ENCODE measurements at places on chromosomes 13 and 19. TPM values are rescaled to one million over a fixed set of nuclear protein-coding genes. Genes with fewer than 3 reads are reported as not detected.

Gene TGFB1
- 9.4 TPM for total RNA-seq

Gene SWSAP1
- 1.4 TPM for total RNA-seq

Gene ERICH4
- not detected for total RNA-seq

Gene KLK11
- not detected for total RNA-seq

Gene MBD3L2
- total RNA-seq = not detected

Gene KL
- not detected for total RNA-seq

DNA sequence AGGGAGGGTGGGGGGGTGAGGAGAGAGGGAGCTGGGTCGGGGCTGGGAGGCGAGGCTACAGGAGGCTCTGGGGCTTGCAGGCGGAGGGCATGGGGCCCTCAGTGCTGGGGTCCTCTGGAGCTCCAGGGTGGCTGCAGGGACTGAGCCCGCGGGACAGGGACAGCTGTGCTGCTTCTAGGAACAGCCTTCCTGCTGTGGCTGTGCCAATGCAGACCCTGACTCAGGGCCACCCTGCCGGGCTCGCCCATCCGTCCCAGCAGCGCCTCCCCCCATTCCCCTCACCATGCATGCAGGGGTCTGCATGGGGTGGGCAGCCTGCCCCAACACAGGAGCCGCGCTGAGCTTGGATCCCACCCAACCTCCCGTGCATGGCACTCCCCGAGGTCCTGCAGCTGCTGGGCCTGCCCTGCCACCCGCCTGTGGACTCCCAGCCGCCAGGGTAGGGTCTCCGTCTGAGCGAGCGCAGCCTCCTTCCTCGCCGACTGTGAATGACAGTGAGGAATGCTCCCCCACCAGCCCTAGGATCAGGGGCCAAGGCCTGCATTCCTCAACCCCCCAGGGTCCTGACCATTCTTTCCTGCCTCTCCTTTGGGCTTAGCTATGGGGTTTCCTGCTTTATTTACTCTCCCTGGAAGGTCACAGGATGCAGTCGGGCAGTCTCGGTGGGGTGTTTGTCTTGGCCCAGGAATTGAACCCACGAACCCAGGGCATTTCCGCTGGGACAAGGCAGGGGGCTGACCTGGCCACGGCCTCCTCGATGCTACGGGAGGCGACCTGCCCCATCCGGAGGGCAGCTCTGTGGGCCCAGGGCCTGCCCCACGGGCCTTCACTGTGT is 23.4 kb downstream of the CEBPG start:
- no peak for DNase-seq

GRCh38 chr19:38729653-38730469 is 14.4 kb downstream of the CAPN12 start:
- DNase-seq = peak; percentile 53

DNA sequence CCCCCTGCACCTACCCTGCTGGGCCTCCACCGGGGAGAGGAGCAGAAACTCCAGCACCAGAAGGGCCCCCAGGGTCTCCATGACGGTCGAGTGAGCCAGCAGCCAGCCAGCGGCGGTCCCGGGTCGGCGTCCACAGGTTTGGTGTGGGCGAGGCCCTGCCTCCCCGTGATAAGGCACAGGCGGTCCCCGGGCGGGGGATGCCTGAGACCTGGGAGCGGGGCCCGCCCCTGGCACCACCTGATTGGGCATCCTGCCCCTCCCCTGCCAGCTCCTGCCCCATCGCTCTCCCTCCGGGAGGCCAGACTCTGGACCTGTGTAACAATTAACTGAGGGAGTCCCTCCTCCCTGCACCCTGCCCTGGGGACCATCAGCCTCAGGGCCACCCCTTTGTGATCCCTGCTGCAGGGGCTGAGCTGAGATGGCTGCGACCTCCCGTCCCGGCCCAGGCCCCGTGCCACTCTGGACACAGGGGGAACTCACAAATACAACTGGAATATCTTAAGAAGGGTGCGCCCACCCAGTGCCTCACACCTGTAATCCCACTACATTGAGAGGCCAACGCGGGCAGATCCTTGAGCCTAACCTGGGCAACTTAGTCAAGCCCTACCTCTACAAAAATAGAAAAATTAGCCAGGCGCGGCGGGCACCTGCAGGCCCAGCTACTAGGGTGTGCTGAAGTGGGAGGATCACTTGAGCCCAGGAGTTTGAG is at the start of gene SMIM24:
TSS of gene SMIM24 (minus strand) at position 143 of the 709 bp plus-strand sequence. CDS start at position 81, 62 bp downstream.
- no peak for DNase-seq

DNA sequence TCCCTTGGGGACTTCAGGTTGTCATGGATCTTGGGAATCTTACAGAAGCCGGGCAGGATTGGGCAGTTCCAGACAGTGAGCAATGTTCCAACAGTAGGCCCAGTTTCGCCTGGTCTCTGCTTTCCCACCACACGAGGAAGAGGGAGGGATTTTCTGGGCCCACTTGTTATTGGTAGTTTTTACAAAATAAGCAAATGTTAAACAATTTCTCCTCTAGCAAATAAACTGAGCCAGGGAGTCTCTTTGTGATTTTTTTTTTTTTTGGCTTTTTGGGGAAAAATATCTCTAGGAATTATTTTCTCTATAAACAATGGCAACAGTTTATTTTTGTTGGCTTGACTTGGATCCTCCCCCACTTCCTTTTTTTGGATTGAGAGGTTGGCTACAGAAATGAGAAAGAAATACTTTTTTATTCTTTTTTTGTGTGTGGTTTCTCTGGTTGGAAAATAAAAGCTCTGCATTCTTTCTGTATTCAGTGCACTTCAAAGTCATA is 89.3 kb downstream of the TM9SF2 start:
- no peak for DNase-seq

GRCh38 chr19:7857727-7858108 is 16.5 kb downstream of the PRR36 start:
- no peak for DNase-seq

- no peak for DNase-seq
These were observed 14.9 kb downstream of the PLA2G4C start for GRCh38 chr19:48095612-48096175.

- DNase-seq = no peak
These were observed 1639.9 kb downstream of the SLITRK5 start for GRCh38 chr13:89310943-89311672.
